ENCODE measurements at places on chromosomes 16 and 17. TPM values are rescaled to one million over a fixed set of nuclear protein-coding genes. Genes with fewer than 3 reads are reported as not detected.

NPW gene
- total RNA-seq: 0.48 TPM

HAP1 gene
- 0.57 TPM for total RNA-seq

CNTNAP4 gene
- total RNA-seq: not detected

KCNH6 gene
- not detected for total RNA-seq

LRRC36 gene
- not detected for total RNA-seq

PIK3R6 gene
- 0.22 TPM for total RNA-seq

TEKT3 gene
- total RNA-seq: not detected

- DNase-seq: no peak
These were observed 3.7 kb downstream of the TADA2A start for GRCh38 chr17:37410357-37410756.

GRCh38 chr17:37318931-37319594, 56.7 kb upstream of the C17orf78 start:
- DNase-seq: no peak

DNA sequence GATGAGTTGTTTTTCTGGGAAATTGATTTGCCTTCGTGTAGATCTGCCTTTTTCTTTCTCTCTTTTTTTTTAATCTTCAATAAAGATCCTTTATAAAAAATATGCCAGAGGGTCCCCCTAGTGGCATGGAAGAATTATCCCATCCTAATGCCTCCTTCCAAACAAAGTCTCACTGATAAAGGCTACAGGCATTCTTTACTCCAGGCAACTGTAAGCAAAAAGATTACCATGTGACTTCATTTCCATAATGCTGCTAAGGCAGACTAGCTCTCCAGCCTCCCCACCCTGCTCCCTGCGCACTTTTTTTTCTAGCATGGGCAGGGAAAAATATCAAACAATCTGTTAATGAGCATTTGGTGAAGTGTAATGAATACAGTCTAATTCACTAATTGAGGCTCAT, 220.2 kb upstream of the CDH8 start:
- DNase-seq: no peak

DNA sequence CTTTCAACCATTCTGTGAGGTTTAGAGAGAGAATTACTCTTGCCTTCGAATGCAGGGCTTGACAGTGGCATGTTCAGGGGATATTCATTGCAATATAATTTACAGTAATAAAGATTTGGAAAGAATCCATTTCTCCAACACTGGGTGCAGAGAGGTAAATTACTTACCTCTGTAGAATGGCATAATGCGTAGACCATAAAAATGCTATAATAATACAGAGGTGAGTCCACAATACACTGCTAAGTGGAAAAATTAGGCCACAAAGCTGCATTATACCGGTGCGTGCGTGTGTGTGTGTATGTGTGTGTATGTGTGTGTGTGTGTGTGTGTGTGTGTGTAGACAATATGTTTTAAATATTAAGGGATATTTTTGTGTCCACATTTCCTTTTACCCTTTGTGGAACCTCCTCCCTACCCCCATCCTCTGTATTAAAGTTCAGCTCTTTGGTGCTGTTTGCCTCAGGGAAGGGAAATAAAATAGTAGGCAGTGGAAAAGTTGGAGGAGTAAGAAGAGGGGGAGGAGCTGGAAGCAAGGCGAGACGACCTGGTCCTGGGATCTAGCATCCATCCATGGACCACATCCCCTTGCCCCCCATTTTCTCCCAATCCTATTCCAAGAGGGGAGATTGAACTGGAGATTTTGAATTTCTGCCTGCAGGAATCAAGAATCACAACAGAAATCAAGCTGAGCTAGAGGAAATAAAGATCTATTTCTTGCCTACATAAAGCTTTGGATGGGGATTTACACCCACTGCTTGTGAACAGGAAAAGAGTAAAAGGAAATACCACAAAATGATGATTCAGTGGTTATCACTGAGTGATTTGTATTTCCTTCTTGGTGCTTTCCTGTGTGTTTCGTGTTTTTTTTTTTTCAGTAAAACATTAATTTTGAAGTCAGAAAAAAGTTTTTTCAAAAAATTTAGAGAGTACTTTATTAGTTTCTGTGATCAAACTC, 124.8 kb downstream of the RGS9 start:
- no peak for DNase-seq

DNA sequence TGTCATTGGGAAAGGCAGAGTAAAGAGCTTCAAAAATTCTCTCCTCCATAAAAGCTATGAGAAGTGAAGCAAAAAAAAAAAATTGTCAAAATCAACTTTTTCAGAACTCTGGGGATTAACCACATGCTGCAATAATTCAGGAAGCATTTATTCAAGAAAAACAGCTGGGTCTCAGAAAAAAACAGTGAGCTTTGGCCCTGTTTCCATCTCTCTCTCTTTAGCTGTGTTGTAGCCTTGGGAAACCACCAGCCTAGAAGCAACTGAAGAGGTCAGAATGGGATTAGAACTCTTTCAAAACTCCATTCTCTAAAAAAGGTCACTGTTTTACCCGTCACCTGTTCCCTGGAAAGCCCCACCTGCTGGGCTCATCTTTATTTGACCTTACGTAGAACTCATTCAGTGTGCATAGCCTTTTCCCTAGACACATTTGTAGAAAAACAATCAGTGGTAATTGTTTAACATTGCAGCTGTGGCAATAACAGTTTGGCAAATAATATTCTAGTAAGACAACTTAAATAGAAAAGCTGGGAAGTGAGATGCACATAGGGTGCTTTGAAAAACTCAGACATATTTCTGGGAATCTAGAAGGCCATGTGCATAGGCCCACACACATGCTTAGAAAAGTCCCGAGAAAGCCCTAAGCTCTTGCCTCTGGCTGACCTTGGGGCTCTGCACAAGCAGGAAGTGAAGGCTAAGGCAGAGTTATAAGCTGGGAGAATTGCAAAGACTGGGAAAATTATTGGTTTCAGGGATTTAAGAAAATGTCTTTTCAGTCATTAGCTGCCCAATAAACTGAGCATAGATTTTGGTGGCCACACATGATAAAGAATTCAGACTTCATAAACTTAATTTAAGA, 18.0 kb downstream of the SLC5A11 start:
- DNase-seq: no peak

DNA sequence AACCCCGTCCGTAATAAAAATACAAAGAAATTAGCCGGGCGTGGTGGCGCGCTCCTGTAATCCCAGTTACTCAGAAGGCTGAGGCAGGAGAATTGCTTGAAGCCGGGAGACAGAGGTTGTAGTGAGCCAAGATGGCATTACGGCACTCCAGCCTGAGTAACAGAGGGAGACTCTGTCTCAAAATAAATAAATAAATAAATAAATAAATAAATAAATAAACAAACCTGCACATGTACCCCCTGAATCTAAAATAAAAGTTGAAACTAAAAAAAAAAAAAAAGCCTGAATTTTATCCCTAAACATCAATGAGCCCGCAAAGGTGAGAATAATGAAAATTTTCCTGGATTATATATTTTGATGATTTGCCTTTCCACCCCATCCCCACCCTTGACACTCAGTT, 124.7 kb downstream of the CDH11 start:
- DNase-seq: no peak
